Mesenteric fat pad (tissue), 1 donor: ENCODE measurements at places on chromosomes 7 and 10.

GRCh38 chr10:95543459-95543858 is 17.7 kb downstream of the SORBS1 start:
- DNase-seq, result peak; percentile 37

DNA sequence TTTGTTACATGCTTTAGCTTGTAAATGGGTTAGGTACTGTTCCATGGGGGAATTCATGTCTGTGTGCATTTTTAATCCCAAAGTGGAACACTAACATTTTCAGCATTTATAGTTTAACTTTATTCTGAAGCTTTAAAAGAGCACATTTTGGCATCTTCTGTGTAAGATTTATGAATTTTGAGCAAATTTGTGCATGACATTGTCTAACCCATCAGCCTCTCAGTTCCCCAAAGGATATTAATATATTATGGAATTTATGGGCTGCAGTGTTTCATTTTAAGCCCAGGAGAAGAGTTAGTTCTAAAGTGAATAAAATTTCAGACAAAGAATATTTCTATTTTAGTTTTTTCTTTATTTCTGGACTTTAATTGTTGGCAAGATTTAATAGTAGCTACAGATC is 421.4 kb downstream of the PLXDC2 start:
- no peak for DNase-seq

DNA sequence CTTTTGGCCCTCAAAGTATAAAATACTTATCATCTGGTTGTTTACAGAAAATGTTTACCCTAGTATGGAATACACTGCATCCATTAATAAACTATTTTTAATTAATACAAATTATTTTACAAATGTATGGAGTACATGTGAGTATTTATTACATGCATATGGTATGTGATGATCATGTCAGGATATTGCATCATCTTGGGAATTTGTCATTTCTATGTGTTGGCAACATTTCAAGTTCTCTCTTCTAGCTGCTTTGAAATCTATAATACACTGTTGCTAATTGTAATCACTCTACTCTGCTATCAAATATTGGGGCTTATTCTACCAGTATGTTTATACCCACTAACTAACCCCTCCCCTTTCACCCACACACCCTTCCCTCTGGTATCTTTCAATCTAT is 103.9 kb upstream of the THSD7A start:
- no peak for DNase-seq

DNA sequence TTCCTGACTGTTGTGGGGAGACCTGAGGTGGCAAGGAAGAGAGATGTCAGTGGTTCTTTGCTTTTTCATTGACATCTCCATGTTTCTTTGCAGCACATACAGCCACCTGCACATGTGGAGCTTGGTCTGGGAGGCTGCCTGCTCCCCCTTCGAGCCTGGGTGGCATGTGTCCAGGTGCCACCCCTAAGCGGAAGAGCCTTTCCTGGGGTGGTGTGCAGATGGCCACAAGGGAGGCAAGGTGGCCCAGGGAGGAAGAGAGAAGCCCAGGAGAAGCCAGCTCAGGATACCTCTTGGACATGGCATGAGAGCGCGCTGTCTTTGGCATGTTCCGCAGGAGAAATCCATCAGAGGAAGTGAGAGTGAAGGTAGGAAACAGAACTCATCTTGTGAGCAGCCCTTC is 105.9 kb upstream of the NPTX2 start:
- DNase-seq, result no peak

GRCh38 chr7:822692-823276 is 9.5 kb upstream of the SUN1 start:
- no peak for DNase-seq

DNA sequence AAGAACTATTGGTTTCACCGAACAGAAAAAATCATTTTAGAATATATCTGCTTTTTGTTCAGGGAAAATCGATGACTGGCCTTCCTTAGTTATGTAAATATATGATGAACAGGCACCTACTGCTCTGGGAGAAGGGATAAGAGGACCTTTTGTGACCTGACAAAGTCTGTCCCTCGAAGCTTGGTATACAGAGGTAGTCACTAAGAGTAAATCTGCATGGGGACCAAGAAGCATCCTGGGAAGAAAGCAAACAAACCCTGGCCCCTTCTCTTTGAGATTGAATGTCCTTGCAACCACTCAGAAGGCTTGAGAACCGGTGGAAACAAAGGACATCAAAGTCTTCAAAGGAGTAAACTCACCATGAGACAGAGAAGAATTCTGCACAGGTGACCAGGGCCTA is 52.3 kb downstream of the SKIDA1 start:
- no peak for DNase-seq

- peak; percentile 65 for DNase-seq
Measured at GRCh38 chr7:102111061-102112041, 175.3 kb upstream of the SH2B2 start.

DNA sequence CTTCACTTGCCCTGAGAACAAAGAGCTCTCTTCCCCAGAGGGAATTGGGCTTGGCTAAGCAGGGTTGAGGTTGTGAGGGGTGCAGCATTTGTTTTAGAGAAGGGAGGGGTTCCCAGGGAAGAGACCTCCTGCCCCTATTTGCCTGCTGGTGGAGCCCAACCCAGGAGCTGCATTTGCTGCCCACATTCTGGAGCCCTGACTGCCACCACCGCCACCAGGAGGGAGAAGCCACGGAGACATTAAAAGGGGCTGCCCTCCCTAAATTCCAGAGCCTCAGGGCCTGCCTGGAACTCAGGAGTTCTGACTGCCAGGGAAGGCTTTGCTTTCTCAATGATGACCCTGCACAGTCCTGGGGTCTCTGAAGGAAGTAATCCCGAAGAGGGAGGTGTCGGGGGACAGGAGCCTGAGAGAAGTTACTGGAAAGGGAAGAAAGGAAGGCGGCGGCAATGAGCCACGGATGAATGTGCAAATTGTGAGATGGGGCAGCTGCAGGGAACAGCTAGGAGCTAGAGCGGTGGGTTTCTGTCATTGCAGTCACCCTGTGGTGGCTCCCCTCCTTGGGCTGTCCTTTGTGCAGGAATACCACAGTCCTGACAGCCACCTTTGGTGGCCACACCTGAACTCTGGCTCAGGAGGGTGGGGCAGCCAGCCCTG is 51.3 kb downstream of the NEURL1 start:
- peak; percentile 83 for DNase-seq

- no peak for DNase-seq
Measured at GRCh38 chr7:17929647-17930395, 10.5 kb downstream of the SNX13 start.

GRCh38 chr7:78398576-78398975 is 600.0 kb downstream of the PHTF2 start:
- DNase-seq, result no peak

- DNase-seq, result no peak
Measured at GRCh38 chr10:109993551-109994330, 14.0 kb upstream of the ADD3 start.

DNA sequence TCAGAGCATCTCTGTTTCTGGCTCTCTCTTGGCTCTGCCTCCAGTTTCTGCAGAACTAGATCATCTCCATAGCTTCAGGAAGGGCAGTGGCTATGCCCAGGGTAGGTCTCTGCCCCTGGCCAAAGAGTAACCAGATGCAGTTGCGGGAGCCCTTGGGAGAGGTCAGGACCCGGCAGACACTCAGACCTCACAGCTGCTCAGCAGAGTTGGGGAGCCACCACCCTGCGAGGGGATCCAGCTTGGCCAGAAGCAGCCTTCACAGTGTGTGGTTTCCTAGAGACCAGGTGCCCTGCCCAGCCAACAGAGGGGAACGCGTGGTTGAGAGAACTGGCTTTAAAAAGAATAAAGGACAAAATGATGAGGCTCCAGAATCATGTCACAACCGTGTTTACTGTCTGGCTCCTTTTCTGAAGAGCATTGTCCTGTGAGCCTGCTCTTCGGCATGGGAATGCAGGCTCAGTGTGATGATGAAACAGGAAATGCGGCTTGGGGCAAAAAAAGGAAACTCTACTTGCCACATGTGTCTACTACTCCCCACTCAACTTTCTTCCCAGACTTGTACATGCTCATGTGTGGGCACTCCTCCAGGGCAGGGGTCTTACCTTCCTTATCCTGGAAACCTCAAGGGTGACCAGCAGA is 243.1 kb downstream of the INHBA start:
- DNase-seq, result no peak

- no peak for DNase-seq
Measured at GRCh38 chr10:77441353-77442166, 196.0 kb downstream of the KCNMA1 start.

DNA sequence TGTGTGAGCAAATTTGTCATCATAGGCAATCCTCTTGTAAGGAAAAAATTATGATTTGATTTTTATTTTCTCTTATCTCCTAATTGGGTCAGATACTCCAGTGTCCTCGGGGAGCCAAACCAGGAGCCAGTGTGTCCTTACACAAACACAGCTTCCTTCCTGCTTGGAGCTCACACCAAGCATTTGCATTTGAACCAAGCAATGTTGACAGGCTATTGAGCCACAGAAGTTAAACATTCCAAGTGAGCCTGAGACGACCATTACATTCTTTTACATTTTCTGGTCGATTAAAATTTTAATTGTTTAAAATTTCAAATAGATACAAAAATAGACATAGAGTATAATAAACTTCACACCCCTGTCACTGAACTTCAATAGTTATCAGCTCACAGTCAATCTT is 194.8 kb downstream of the CFTR start:
- DNase-seq, result no peak

DNA sequence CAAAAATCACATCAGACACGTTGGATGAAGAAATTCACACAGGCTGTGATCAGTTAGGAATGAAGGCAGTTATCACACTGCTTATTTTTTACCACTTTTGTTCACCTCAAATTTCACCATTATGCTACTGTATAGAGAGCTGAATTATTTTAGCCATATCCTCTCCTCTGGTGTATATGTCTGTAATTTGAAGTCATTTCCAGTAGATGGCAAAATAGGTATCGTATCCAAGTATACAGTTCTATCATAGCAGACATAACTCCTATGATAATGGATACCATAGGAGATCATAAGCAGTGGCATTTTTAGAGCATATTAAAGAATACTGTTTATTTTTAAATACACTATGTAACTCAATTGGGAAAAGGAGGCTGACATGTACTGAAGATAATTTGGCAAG is 909.7 kb downstream of the DNAJB9 start:
- no peak for DNase-seq

- no peak for DNase-seq
Measured at GRCh38 chr7:154973381-154973780, 29.5 kb downstream of the PAXIP1 start.

GRCh38 chr7:20240080-20240926 is 23.1 kb upstream of the MACC1 start:
- no peak for DNase-seq

DNA sequence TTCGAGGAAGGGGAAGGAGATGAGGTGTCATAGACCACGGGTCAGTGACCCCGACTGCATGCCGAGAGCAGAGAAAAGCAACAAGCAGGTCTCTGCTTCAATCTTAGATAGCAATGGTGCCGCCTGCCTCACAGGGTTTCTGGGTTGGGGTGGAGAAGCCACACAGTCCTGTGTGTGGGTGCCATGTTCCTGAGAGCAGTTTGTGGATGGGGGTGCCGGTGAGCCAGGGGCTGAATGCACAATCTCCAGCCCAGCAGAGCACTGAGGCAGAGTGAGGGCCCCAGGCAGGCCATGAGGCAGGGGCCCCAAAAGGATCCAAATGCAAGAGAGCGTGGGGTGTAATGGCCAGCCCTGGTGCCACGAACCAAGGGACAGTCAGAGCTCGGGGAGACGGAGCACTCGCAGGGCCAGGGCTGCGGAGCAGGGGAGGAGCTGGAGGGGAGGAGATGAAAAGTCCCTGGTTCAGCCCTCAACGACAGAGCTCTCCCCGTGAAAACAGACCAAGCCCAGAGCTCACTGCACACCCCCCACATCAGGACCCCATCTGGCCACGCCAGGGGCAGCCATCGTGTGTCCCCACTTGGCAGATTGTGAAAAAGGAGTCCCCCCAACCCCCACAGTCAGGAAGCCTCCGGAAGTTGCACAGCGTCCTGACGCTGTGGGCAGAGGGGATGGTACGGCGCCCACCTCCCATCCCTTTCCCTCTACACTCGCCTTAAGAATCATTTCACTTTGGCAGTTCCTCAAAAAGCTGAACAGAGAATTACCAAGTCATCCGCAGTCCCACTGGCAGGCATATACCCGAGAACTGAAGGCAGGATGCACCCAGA is 19.9 kb downstream of the WDR86 start:
- DNase-seq, result no peak

- no peak for DNase-seq
Measured at GRCh38 chr7:139078911-139079310, 30.6 kb downstream of the ZC3HAV1 start.

DNA sequence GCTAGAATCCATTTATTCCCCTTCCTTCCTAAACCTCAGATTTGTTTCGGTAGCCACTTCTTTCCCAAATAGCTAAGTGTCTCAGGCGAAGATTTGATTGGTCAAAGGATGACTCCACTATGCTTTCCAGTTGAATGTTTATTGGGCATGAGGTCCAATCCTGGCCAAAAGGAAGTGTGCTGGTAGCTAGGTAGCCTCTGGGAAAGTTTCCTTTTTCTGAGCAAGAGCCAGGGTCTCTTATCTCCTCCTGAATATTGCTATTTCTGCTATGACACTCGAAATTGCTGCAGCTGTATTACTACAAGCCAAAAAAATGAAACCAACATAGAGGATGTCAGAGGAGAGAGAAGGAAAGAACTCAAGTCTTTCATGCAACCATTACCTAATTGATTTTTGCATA is 53.4 kb upstream of the MKX start:
- DNase-seq, result no peak

GRCh38 chr7:155344270-155344617 is 46.6 kb downstream of the INSIG1 start:
- DNase-seq, result peak; percentile 74

GRCh38 chr7:41879403-41879802 is 176.5 kb upstream of the INHBA start:
- DNase-seq, result no peak

DNA sequence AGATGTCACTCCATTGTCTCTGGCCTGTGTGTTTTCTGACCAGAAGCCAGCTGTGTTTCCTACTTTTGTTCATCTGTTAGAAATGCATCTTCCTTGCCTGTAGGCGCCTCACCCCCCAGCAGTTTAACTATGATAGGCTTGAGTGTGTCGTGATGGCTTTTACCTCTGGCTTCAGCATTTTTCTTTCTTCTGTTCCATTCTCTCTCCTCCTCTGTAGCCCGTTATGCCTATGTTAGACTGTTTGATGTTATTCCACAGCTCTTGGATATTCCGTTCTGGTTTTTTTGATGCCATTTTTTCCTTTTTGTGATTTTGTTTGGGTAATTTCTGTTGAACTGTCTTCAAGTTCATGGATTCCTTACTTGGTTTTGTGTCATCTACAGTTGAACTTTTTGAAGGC is 17.9 kb downstream of the MMP21 start:
- no peak for DNase-seq

- DNase-seq, result no peak
Measured at GRCh38 chr7:91541641-91542040, 277.4 kb downstream of the FZD1 start.

DNA sequence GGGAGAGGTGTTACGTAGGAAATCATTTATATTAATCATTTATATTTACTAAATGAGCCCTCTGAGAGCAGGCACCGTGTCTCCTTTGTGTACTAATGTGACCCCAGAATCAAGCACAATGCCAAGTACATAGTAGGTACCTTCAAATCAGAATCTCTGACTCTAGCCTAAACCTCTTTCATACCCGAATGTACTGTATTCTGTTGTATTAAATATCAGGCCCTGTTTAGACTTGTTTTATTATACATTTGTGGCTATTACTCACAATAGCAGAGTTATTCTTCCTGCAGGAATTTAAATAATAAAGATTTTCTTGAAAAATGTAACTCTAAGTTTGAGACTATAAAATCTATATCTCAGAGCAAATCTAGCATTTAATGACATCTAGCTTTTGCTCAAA is 297.3 kb downstream of the EXOC4 start:
- no peak for DNase-seq
